ENCODE measurements at places on chromosomes 1 and 21.
A peak's percentile ranks its signal among the peaks of the same experiment; 100 is the strongest.

- DNase-seq: no peak
Observed at GRCh38 chr1:150512846-150513245, 2.7 kb upstream of the FALEC start.

GRCh38 chr1:22174446-22175220, 31.7 kb upstream of the WNT4 start:
- no peak for DNase-seq

- DNase-seq: no peak
Observed at GRCh38 chr1:180504186-180504585, 1.8 kb upstream of the ACBD6 start.

- DNase-seq: peak; percentile 88
Observed at GRCh38 chr1:155859881-155860871, 809 bp downstream of the SYT11 start.

DNA sequence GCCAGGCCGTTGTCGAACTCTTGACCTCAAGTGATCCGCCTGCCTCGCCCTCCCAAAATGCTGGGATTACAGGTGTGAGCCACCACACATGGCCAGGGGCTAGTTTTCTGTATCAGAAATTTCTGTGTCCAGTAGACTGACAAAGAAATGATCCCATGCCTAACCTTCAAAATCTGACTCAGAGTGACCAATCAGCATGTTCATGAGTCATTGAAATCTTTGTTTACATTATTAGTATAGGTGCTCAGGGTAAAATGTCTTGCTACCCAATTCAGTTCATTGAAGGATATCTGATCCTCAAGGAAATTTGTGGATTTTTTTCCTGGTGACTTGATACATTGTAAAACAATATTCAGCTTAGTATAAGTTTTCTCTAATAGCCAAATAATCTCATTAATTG, 11.0 kb upstream of the LDLRAD2 start:
- no peak for DNase-seq

DNA sequence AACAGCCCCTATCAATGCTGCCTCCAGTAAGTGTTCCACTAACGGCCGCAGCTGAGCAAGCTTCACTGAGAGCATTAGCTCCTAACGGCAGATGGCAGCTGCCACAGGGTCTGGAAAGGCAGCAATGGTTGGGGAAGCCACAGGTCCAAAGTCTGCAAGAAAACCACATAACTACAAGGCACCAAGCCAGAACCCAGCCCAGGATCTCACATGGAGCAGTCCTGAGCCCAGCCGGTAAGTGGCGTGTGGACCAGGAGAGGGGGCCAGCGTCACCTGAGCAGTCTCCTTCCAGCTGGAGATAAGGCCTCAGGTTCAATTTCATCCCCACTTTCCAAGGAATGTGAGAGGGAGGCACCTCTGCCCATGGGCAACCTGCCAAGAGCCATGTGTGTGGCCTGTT, 13.2 kb downstream of the SYT2 start:
- DNase-seq: no peak

DNA sequence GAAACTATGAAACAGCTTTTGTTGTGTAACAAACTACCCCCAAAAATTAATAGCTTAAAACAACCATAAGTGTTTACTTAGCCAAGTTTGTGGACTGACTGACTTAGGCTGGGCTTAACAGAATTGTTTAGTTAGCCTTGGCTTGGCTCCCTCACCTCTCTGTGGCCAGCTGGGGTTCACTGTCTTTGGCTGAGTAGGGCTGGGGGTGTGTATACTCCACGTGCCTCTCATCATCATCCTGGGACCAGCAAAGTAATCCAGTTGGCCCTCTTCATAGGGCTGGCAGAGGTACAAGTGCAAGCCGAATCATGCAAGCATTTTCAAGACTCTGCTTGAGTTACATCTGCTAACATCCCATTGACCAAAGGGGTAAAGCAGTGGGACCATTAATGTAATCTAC, 252.3 kb downstream of the BRINP2 start:
- DNase-seq: no peak

- no peak for DNase-seq
Observed at GRCh38 chr21:26835027-26835713, 10.0 kb downstream of the ADAMTS1 start.

DNA sequence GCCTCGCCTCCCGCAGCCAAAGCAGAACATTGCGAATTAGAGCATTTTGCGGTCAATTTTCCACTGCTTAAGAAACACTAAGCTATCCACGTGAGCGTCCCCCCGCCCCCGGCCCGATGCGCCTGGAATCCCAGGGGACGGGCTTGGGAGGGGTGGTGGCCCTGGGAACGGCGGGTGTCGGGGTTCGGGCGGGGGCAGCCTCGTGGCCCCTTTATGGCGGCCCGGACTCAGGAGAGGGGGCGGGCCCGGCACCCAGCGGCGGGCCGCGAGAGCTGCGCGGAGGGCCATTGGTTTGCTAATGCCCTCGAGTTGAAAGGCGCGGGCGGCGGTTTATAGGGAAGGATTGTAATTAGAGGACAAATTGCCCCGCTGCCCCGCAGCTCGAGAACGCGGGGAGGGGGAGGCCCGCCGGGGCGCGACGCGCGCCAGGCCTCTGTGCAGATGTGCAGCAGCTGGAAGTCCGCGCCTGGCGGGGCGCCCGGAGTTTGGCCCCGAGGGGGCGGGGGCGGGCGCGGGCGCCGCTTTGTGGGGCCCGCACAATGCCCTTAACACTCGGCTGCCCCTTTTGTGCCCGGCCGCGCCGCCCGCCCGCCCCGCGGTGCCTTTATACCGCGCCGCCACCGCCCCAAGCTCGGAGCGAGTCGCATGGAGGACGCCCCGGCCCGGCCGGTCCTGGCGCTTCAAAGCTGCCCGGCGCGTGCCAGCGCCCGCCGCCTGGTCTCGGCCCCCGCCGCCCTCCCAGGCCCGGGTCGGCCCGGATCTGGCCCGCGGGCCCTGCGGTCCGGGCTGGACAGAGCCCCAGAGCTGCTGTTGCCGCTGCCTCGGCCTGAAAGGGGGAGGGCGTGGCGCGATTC, 1.9 kb upstream of the HES3 start:
- DNase-seq: no peak

- no peak for DNase-seq
Observed at GRCh38 chr1:12567288-12567819, 50.7 kb downstream of the DHRS3 start.

GRCh38 chr1:78222960-78223358, 177.2 kb downstream of the GIPC2 start:
- no peak for DNase-seq

DNA sequence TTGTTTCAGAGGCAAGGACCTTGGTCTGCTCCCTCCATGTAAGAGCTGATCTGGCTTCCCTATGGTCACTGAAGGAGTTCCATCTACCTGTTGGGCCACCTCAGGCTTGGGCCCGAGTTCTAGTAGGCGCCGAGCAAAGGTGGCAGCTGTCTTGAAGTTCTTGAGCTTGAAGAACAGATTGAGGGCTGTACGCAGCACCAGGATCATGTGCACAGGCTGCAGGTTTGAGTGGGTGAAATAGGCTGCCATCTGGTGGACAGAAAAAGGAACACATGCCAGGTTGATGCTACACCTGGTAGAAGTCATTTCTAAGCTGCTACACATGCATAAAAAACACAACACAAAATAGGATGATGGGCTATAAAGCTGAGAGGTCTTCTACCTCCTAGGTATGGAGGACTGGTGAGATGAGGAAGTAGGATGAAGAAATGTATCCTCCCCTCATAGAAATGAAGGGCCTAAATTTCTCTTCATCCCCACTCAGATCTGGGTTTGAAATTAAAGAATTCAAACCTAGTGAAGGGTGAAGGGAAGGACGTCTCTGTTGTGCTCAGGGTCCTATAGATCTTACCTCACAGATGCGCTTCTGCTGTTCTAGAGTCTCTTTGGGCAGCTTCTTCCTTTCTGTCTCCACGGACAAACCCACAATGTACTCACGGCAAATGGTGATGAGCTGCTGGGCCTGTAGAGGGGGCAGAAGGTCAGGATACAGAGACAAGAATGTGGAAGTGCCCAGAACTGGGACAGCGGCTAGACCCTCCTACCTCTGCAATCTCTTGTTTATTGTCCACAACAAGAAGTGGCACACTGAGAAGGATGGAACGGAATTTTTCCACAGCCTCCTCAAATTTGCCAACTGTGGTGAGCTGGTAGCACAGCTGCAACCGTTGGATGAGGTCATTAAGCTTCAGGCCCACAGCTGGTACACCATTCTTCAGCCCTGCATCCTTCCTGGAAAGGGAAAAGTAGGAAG, 6.6 kb upstream of the PEX19 start:
- DNase-seq: peak; percentile 85

DNA sequence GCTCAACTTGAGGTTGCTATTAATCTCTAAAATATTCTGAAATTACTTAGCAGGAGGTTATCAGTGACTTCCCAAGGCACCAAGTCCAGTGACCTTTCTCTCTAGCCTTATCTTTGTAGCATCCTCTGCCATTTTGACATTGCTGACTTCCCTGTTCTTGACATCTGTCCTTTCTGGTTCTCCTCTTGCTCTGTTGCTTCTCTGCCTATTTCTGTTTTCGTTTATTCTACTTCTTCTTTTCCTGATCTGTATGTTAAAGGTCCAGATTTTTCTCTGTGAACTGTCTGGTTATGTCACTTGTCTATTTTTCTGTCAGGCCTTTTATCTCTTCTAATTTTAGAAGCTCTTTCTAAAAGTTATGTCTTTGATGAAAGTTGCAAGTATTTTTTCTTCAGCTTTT, 178.8 kb downstream of the VPS13D start:
- no peak for DNase-seq

- DNase-seq: no peak
Observed at GRCh38 chr1:50289495-50289894, 133.7 kb downstream of the DMRTA2 start.

DNA sequence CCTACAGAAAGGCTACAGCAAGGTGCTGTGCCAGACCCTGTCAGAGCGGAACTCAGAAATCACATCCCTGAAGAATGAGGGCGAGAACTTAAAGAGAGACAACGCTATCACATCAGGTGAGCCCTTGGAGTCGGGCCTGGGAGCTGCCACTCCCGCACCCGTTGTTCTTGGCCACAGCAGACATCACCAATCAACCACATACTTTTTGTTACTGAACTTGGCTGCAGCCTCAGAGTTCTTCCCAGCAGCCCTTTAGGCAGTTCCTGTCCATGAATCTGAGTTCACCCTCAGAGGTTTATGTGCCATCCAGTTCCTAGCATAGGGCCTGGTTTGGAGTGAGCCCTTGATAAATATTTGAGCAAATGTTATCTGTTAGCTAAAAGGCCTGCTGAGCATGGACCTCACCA, 61.6 kb downstream of the FHAD1 start:
- DNase-seq: no peak

GRCh38 chr1:91765880-91766443, 120.0 kb downstream of the TGFBR3 start:
- no peak for DNase-seq

GRCh38 chr1:80278936-80279335, 1272.4 kb upstream of the ADGRL4 start:
- no peak for DNase-seq

DNA sequence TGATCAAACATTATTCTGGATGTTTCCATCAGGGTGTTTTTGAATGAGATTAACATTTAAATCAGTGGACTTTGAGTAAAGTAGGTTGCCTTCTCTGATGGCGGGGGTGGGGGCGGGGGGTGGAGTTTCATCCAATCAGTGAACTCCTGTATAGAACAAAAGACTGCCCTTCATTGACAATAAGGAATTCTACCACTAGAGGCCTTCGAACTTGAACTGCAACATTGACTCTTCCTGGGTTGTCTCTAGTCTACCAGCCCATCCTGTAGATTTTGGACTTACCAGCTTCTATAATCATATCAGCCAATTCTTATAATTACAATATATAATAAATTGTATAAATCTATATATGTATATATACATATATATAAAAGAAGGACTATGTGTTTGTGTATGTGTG, 520.4 kb upstream of the CXADR start:
- no peak for DNase-seq

GRCh38 chr1:18597160-18598042, 33.2 kb upstream of the PAX7 start:
- DNase-seq: peak; percentile 35

DNA sequence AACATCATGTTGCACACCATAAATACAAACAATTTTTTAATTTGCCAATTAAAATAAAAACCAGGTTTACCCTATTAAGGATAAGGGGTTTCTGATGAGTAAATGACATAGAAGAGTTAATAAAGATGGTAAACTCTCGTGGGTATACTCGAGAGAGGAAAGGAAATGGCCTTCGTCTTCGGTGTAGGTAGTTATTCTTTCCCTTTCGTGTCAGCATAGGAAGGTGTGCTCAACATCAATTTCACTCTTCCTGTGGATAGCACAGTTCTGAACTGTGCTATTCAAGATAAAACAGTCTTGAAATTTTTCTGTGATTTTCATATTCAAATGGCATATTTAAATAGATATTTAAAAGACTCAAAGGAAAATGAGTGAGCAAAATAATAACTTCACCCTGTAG, 98.2 kb downstream of the RGL1 start:
- no peak for DNase-seq

GRCh38 chr1:169858467-169858866, 35.2 kb downstream of the SCYL3 start:
- no peak for DNase-seq

DNA sequence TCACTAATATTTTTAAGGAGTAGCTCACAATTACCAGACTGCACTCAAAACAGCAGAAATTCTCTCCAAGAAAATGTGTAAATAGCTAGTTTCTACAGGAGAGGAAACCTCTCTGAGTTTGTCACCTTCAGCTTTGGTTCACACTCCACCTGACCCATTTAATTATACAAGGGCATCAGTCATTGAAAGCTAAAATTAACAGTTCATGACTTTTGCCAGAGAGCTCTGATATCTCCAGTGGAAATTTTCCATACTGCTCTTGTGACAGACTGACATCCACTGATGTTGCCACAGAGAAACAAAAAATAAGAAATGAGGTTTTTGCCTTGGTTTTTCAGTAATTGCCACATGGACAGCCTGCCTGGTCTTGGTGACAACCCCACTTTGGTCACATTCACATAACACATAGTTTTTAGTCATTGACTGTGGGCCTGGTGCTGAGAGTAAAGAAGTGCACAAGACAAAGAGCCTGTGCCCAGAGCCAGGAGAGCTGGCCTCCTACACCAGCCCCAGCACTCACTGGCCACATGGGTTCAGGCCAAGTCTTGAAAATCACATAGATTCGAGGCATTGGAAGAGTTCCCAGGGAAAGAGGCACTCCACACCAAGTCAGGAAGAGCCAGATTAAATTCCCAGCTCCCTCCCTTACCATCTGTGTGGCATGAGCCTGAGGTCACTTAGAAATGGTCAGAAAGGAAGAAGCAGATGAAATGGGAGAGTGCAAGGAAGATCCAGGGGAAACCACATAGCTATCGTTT, 13.8 kb upstream of the SIM2 start:
- no peak for DNase-seq

DNA sequence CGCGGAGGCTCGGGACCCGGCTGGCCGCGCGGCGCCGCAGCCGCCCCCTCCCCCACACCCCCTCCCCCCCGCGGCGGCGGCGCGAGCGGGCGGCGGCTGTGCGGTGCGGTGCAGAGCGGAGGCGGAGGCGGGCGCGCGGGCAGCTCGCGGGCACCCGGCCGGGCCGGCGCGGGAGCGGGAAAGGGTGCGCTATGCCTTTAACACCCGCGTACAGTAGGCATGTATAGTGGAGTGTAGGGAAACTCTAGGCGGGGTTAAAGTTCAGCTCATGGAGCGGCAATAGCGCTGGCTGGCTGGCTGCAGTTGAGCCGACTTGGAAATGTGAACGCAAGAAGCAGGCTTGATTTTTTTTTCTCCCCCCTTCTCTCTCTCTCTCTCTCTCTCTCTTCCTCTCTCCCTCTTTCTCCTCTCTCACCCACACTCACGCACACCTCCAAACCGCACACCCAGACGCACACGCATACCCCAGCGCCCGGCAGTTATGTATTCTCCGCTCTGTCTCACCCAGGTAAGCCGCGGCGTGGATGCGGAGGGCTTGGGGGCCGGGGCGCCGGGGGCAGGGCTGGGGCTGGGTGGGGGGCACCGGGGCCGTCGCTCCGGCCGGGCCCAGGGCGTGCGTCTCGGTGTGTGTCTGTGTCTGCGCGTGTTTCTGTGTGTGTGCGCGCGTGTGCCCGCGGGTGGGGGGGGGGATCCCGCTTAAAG, at the start of gene NFIA:
Gene NFIA (plus strand): TSS at position 251 of the 702 bp plus-strand sequence.
- peak; percentile 38 for DNase-seq

Measured in CD4-positive, alpha-beta T cell treated with Interleukin-17A for 1 hour (primary cell).